Heart right ventricle (tissue), 16 donors: ENCODE measurements at places on chromosomes 2 and 18.

DNA sequence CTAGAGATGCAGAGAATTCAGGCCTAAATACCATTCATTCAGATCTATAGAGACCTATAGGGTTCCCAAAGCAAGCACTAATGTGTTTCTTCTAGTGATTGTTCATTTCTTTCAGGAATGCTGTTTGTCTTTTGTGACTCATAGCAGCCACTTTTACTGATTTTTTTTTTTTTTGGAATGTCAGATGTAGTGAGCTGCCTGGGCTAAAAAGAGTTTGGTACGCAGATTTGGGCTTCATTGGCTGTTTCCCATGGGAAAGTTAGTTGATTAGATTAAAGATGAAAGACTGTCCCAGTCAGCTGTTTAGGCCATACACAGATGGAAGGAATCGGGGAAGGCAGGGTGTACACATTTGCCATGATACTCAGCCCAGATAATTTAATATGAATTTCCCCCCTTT, 87.6 kb downstream of the CDC42EP3 start:
- DNase-seq = no peak

DNA sequence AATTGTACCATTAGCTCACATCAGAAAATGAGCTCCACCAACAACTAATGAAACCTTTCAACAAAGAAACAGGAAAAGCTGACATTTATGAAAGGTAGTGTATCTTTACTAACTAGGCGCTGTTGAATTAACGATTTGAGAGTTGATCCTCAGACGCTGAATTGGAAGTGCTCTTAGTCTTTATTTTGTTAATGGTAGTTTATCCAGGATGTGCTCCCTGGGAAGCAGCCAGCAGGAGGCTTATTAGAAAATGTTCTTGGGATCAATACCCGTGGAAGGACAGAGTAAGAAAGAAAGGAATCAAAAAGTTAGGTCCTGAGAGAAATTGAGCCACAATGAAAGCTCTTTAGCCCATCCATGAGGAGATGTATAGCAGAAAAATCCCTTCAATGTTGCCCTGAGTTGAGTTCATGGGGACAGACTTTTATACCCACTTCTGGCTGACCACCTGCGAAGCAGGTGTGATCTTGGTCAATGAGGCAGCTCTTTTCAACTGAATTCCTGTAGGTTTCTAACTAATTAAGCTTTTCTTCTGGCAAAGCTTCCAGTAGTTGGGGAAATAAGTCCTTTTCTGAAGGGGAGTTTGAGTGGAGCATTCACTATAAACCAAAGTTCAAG, 492.6 kb upstream of the REG3G start:
- DNase-seq = no peak

DNA sequence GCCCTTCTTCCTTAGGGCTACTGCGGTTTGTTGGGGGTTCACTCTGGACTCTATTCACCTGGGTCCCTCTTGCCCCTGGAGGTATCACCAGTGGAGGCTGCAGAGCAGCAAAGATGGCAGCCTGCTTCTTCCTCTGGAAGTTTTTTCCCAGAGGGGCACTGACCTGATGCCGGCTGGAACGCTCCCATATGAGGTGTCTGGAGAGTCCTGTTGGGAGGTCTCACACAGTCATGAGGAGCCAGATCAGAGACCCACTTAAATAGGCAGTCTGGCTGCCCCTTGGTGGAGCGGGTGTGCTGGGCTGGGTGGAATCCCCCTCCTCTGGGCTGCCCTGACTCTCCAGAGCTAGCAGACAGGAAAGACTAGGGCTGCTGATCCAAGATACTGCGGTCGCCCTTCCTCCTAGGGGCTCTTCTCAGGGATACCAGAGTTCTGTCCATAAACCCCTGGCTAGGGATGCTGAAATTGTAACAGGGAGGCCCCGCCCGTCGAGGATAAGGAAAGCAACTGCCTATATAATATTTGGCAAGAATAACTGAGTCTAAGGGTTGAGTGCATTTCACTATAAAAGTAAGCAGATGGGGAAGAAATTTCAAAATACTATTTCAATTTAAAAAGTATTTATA, 140.7 kb downstream of the NOL4 start:
- no peak for DNase-seq

DNA sequence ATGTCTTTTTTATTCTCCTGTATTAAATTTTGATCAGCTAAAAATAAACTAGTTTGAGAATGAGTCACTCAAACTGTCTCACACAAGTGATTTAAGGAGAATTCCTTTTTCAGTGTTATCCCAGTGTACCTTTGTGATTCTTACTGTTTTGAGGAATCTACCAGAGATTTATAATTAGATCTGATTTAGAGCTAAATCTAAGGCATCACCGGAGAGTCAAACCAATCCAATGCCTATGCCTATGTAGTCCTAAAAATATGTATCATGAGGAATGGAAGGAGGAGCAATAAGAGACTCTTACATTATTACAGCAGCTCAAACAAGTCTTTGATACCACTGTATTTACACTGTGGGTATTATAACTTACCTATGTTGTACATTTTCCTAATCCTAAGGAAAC, 63.4 kb upstream of the CYP20A1 start:
- no peak for DNase-seq

GRCh38 chr2:143148011-143148410, 18.8 kb downstream of the ARHGAP15 start:
- DNase-seq = no peak

- no peak for DNase-seq
Measured at GRCh38 chr18:269480-270095, 1.7 kb upstream of the THOC1 start.

DNA sequence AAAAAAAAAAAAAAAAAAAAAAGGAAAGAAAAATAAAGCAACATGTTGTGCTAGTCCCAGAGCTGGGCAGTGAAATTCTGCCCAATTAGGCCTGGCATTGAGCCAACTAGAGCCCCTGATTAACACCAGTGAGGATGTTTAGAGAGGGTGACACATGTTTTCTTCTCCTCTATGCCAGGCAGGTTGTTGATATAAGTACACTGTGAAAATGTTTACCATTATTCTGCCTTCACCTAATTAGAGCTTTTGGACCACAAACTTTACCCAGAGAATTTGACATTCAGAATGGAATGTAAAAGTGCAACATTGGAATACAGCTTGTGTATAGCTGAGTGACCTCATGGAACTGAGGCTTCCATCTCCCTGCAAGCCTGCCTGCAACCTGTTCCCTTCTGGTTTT, 95.9 kb upstream of the MSH2 start:
- no peak for DNase-seq

- DNase-seq = no peak
Measured at GRCh38 chr2:239884875-239885274, 140.3 kb downstream of the NDUFA10 start.

DNA sequence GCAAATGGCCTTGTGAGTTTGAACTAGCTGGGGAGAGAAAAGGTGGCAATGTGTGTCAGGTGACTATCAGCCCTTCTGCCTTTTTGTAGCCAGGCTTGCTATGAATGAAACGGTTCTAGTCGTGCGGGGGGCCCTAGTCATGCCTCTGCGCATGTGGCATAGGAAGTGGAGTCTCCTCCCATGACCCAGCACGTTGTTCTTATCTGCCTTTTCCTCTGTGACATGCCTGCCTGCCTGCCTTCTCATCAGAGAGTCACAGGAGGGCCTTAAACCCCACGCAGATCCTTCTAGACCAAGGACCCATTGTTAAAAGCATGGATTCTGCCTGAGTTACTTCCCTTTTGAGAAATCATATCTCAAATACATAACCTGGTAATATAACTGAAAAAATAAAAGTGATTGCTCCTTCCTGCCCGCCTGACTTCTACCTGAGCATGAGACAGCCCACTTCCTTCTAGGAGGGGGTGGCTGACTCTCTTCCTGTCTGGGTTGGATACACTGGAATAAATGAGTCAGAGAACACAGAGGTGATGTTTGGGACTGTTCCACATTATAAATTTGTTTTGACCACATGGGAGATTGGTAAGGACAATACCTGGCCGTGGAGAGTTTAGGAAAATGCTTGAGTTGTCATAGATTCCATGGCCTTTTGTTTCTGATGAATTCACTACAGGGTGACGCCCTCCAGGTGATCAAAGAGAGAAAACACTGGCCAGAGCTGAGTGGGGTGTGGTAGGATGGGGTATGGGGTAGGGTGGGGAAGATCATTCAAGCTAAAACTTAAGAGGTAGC, 49.8 kb downstream of the FBLN7 start:
- DNase-seq = no peak

GRCh38 chr2:183898641-183899040, 699.7 kb upstream of the ZNF804A start:
- DNase-seq = no peak

GRCh38 chr18:24669015-24669414, 208.6 kb downstream of the HRH4 start:
- DNase-seq = no peak

- DNase-seq = no peak
Measured at GRCh38 chr18:13232971-13233786, 14.6 kb downstream of the LDLRAD4 start.

DNA sequence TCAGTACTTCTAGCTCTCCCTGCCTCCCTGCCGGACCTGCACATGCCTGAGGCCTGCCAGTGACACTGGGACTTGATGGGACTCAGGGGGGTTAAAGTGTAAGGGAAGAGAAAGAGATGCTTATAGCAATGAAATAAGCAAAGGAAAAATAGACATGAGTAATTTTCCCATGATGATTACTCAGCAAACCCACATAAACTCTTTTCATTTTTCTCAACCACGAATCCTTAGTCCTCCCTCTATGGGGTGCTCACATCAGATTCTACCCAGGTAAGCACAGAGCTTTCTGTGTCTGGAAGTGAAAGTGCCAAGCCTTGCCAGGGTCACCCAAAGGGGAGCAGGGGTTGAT, 44.8 kb upstream of the ANKRD62 start:
- DNase-seq = no peak

DNA sequence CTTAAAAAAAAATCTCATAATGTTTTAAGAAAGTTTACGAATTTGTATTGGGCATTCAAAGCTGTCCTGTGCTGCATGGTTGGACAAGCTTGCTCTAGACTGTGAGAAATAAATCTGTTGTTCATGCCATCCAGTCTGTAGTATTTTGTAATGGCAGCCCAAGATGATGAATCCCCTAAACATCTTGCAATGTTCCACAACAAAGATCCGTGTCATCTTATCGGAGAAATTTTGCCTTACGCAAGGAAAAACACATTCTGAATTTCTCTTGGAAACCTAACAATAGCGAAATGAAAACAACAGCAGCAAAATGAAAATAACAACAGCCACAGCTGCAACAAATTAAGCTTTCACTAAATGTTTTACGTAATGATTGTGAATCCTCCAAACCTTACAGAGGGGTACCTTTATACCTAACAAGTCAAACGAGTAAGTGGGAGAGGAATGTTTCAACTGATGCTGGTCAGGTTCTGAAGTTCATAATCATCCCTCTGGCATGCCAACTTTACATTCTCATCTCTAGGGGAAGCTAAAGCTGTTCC, 76.1 kb upstream of the RNU4ATAC start:
- DNase-seq = no peak

DNA sequence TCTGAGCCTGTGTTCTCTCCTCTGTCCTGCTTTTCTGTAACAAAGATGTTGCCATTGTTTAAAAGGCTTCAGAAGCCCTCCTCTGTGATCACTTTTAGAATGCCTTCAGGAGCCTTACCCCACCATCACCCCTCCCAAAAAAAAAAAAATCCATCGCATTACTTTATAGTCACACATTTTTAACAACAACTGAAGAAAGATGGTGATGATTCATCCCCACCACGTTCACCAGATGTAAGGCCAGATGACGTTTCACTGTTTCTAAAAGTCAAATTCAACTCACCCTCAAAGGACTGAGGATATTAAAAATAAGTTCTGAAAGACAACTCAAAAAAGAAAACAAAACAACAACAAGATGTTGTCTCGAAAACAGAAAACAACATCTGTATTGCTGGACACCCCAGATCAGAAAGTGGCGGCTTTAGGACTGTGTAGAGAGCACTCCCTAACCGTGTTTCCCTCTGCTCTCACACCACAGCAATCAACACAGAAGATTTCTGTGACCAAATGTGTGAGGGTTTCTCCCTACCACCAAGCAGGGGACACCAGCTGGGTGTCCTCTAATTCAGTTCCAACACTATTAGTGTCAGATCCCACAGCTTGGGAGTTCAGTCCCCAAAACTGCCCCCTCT, 61.9 kb upstream of the CREB1 start:
- DNase-seq = no peak

GRCh38 chr2:88345842-88346241, 106.7 kb downstream of the FOXI3 start:
- DNase-seq = no peak

DNA sequence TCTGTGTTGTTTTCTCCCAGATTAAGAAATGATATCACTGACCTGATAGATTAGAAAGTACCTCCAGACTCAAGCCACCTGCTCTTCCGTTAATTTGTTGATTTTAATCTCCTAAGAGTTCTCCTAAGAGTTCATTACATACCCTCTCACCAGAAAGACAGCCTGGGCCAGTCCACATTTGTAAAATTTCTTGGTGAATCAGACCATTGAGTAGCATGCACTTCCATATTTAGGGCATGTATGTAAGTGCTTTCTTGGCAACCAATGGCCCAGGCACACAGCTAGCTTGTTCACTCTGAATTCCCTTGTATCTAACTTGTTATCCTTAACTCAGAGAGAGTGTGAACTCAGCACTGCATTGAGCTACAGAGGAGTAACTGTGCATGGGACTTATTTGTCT, 158.1 kb upstream of the ACAA2 start:
- DNase-seq = no peak
